ENCODE measurements at places on chromosomes 4 and X.
A peak's percentile ranks its signal among the peaks of the same experiment; 100 is the strongest.

- DNase-seq: no peak
Observed at GRCh38 chr4:102076622-102077021, 268.7 kb downstream of the SLC39A8 start.

- peak; percentile 71 for DNase-seq
Observed at GRCh38 chrX:13101441-13102139, 57.2 kb upstream of the FAM9C start.

GRCh38 chr4:90078440-90078839, 48.8 kb upstream of the CCSER1 start:
- DNase-seq: no peak

DNA sequence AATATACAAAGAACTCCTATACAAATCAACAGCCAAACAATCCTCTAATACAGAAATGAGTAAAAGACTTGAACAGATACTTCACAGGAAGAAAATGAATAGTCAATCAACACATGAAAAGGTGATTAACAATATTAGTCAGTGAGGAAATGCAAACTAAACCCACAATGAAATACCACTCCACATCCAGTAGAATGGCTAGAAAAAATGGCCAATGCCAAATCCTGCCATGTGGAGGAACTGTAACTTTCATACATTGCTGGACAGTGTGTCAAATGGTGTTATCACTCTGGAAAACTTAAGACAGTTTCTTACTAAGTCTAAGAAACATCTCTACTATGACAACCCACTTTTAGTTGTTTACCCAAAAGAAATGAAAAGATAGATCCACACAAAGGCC, 59.5 kb downstream of the NSG1 start:
- no peak for DNase-seq

- DNase-seq: no peak
Observed at GRCh38 chr4:81562093-81562492, 90.4 kb upstream of the RASGEF1B start.

GRCh38 chrX:139077281-139078250, 366.0 kb upstream of the FGF13 start:
- DNase-seq: no peak

DNA sequence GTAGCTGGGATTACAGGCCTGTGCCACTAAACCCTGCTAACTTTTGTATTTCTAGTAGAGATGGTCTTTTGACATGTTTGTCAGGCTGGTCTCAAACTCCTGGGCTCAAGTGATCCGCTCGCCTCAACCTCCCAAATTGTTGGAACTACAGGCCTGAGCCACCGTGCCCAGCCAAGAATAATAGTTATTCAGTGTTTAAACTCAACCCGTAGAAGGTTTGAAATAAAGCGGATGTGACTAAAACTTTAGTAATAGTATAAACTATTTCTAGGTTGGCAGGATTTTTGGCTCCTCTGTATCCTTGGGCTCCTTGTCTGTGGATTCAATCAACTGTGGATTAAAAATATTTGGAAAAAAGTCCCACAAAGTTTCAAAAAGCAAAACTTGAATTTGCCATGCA, 37.8 kb downstream of the PCDH10 start:
- no peak for DNase-seq

DNA sequence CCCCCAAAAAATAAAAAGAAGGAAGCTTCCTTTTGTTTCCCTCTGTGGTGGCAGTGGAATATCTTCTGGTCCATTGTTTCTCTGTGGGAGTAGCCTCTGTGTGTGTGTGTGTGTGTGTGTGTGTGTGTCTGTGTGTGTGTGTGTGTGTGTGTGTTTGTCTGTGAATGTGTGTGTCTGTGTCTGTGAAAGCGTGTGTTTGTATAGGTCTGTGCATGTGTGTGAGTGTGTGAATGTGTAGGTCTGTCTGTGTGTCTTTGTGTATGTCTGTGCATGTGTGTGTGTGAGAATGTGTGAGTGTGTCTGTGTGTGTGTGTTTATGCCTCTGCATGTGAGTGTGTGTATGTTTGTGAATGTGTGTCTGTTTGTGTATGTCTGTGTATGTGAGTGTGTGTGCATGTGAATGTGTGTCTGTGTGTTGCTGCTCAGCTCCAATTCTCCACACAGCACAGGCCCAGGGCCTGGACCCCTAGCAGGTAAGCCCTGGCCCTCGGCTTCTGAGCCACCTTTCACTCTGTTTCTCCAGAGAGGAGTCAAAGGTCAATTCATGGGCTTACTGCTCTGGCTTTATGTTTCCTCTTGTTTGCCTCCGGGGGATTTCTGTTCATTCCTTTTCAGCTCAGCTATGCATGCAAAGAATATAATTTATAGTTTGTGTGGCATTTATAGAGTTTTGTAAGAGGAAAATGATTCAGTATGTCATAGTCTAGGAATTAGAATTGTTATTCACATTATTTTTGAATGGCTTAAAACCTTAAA, 89.8 kb downstream of the UCHL1 start:
- no peak for DNase-seq

- no peak for DNase-seq
Observed at GRCh38 chr4:121574618-121575017, 122.2 kb downstream of the ANXA5 start.

Data from sciatic nerve (tissue), 2 donors.